ENCODE measurements at places on chromosomes 7 and 10.

DNA sequence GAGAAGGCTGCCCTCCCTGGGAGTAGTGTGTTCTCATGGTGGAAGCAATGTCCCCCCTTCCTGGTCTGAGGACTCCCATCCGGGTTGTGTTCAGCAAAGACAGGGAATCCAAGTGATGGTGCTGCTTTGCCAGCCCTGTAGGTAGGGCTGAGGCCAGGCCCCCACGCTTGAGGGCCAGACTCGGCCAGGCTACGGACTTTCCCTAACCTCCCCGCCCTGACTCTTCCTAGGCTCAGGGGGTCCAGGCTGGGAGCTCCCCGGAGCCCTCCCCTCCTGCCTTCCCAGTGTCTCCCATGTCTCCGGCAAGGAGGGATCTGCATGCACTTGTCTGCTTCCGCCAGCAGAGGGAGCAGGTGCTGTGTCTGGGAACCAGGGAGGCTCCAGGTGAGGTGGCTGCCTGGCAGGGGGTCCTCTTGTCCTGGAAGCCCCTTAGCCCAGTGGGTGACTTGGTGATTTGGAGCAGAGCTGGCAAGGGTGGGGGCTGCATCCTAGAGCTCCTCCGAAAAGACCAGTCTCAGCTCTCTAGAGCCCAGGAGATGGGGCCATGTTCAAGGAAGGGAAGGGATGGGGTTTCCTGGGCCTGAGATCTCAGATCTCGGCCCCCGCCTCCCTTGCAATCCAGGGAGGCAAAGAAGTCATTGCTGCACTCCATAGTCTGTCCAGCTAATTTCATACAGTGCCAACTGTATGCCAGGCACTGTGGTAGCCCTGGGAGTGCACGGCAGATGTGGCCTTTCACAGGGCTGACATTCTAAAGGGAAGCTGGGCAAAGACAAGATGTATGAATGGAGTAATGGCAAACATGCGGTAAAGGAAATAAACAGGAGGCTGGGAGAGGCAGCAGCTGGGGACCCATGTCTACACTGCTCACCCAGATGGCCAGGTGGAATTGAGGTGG, 20.3 kb upstream of the SFRP5 start:
- peak; percentile 83 for DNase-seq

DNA sequence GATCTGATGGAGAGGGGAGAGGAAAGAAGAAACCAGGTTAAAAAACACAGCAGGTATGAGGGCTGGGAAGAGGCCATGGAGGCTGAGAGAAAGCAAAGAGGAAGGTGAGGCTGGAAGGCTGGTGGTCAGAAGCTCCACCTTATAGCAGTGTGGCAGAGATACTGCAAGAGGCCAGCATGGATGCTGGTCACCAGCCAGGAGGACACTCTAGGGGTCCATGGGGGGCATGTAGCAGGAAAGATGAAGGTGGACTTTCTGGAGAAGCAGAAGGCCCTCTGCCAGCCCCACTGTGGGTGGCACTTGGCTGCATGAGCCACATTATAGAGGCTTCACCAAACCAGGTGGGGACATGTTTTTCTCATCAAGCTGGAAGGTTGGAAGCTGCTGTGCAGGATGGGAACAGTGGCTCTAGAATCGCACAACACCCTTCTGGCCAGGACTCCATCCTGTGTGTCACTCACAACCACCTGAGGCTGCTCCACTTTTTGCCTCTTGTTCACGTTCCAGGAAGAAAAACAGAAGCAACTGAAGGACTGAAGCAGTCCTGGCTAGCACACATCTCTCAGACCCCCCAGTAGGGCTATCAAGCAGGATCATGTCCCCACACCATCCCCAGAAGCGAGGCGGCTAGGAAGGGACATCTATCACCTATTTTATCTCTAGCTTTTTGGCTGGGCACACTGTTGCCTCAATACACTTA, 587.5 kb upstream of the MGMT start:
- no peak for DNase-seq

GRCh38 chr7:11181590-11181989, 207.9 kb downstream of the PHF14 start:
- no peak for DNase-seq

DNA sequence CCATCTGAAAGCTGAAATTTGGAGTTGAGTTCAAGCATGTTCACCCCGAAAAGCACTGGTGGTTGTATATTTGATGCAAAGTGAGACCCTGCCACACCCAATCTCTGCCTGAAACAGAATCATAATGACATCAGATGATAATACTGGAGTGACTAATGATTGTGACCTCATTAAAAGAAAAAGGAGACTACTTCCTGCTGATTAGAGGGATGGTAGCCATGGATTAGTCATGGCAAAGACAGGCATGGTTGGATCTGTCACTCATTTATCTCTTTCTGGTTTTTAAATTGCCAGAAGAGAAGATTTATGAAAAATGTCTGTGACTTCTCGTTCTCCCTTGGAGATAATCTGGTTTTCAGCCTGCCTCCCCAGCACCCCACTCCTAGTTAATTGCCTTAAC, 101.2 kb downstream of the BAMBI start:
- no peak for DNase-seq

DNA sequence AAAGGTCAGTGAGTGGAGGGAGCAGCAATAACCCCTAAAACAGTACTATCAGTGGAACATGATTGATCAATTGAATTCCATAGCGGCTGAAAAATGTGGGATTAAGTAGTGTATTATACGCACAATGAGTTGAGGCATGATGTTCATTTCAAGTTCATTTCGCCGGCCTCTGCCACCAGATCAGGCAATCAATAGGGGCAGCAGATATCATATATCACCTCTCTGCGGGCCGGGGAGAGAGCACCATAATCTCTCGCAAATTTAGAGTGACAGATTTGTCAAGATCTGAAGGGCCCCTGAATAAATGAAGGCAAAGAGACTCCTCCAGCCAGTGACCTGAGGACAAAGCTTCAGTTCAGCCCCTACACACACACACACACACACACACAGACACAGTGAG, 58.5 kb downstream of the PAX2 start:
- DNase-seq, result no peak

GRCh38 chr7:771234-772004, 44.3 kb upstream of the PRKAR1B start:
- no peak for DNase-seq

GRCh38 chr10:121007264-121007663, 156.1 kb downstream of the WDR11 start:
- no peak for DNase-seq

DNA sequence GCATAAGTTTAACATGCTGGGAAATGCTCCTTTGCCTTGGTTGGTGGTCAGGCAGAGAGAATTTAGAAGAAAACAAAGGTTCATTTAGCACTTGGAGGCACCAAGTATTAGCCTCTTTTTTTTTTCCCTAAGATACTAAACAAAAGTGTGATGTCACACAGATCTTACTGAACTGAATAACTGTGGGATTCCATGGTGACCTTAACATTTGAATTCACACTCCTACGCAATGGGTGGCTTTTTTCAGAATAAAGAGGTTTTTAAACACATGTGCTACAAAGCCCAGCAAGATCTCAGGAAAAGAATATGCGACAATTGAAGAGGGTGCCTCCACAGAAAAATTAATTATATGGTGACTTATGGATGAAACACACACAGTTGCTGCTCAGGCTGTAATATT, 133.4 kb upstream of the ABCB5 start:
- no peak for DNase-seq

DNA sequence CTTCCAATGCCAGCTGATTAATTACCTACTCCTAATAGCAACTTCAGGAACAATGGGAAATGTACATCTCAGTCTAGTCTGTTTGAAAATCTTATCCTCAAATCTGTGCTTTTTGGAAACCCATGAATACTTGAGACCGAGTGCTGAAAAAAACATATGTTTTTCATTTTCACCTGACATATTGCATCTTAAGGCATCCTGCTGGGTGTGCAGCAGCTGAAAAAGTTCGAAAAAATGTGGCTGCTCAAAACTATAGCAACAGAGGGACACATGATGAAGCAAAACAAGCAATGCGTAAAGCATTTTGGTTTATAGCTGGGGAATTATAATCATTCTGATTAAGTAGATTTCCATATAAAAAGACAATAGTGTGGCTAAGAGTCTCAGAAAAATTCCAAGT, 218.0 kb downstream of the CREB5 start:
- no peak for DNase-seq

DNA sequence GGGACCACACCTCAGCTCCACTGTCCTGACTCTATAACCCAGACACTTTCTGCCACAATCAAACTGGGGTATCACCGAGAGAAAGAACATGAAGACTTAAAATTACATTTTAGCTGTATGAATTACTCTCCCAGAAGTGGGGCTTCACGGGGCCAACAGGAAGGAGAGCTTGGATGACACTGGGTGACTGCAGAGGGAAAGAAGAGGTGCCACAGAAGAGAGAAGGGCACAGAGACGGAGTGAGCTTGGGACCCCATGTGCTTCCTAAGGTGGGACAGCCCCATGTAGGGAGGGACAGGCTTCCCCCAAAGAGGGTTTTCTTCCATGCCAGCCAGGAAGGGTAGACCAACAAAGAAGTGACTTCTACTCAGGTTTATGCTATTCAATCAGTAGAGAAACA, 162.0 kb upstream of the RHEB start:
- no peak for DNase-seq

GRCh38 chr10:98030093-98030821, at the start of gene CRTAC1:
TSS of gene CRTAC1 (minus strand) at chr10:98030621. CDS start at chr10:98030472, 149 bp downstream.
- no peak for DNase-seq

DNA sequence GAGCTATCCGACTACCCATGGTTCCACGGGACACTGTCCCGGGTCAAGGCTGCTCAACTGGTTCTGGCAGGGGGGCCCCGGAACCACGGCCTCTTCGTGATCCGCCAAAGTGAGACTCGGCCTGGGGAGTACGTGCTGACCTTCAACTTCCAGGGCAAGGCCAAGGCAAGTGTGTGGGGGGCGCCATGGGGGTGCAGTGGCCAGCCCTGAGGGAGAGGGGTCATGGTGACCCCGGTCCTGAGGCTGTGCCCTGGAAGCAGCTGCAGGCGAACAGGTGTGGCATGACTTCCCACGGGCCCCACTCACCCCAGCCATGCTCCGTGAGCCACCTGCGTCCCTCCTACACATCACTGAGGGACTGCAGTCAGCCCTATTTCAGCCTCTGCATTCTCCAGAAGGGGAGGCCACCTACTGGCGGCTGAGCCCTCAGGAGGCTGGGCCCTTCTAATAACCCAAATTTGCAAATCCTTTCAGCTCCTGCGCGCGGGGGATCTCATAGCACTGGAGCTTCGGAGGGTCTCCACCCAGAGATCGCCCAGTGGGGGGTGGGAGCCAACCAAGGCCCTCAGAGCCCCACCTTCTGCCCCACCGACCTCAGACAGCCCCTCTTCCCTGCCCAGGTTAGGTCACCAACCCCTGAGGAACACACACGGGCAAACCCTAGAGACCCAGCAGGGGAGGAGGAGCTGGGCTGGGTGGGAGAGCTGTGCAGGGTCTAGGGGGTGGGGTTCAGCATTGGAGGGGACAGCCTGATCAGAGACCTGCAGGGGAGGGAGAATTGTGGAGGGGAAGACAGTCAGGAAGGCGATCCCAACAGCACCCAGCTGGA, 30.8 kb downstream of the SH2B2 start:
- DNase-seq, result no peak

DNA sequence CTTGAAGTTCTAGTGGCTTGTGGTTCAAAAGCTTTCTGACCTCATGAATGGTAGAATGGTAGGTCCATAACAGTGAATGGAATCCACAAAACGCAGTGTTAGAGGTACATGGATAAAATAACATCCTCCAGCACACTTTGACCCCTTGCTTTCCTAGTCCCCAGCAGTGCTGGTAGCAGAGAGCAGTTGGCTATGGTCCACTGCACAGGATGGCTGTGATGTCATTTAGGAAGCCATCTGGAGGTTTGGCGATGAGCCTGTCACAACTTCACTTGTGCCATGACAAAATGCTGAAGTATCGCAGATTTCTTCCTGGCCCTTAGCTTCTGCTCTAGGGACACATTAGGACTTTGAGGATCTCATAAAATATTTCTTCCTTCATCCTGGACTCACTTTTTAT, 300.0 kb upstream of the FZD8 start:
- DNase-seq, result no peak

- DNase-seq, result peak; percentile 19
Observed at GRCh38 chr7:131302876-131303707, 24.6 kb upstream of the MKLN1 start.

DNA sequence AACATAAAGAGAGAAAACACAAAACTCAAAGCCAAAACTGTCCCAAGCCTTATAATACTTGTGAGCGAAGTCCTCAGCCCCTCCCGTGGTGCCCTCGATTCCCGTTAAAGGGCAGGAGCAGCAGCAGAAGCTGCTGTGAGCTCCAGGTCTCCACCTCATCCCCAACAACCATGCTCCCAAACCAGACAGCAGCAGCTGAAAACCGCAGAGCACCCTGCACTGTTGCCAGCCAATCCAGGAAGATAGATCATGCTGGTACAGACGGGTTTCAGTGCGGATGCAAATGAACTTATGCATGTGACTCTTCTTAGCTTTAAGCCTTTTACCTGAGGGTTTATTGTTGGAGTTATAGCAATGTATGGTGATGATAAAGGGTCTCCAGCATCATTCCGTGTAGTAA, 97.9 kb downstream of the DNAJB6 start:
- DNase-seq, result no peak

DNA sequence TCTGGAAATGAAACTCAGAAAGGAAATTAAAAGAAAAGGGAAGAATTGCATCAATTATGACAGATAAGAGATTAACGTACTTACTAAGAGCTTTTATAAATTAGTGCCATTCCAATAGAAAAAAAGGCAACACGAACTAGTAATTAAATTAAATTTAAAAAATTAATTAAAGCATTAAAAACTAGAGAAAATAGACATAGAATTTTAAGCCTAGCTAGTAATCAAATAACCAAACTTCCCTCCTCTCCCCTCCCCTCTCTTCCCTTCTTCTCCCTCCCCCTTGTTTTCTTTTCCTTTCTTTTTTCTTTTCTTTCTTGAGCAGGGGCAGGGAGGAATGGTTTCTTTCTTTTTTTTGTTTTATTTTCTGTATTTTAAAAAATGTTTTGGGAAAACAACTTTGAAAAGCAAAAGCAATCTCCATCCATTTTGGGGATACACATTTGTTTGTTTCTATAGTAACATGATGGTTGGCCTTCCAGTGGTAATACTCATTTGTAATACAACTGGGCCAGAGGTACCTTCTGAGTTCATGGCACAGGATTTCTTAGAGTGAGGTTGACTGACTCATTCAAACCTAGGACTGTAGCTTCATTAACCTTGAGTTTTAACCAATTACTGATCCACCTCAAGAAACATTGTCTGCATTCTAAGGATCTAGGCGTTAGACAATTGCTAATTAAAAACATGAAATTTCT, 132.6 kb downstream of the ST7 start:
- DNase-seq, result no peak

All from T-cell (primary cell).